ENCODE measurements at places on chromosomes 12 and 14. TPM values are rescaled to one million over a fixed set of nuclear protein-coding genes. Genes with fewer than 3 reads are reported as not detected.

Gene KRT81
- total RNA-seq: not detected

Gene CIT
- total RNA-seq: 34.6 TPM

Gene ATP2B1
- 39.0 TPM for total RNA-seq

Gene KRT77
- not detected for total RNA-seq

Gene FAM90A1
- total RNA-seq: 0.17 TPM

Gene LALBA
- not detected for total RNA-seq

Gene INSM2
- not detected for total RNA-seq

Gene TAS2R20
- total RNA-seq: under 0.01 TPM

Gene KRT2
- not detected for total RNA-seq

Gene AKAP3
- total RNA-seq: 0.67 TPM

Gene GLI1
- total RNA-seq: 1.5 TPM

Gene STAC3
- 0.50 TPM for total RNA-seq

Gene MYF5
- total RNA-seq: not detected

Gene PLEKHD1
- total RNA-seq: not detected

Gene CIROP
- 0.45 TPM for total RNA-seq

Gene SERPINA12
- total RNA-seq: not detected

Gene CCT2
- 220 TPM for total RNA-seq

Gene TPH2
- not detected for total RNA-seq

Gene GPR84
- total RNA-seq: not detected

Gene ZNF891
- total RNA-seq: 0.30 TPM

Gene VAMP1
- 4.5 TPM for total RNA-seq

Gene TPPP2
- not detected for total RNA-seq

Gene CCDC177
- total RNA-seq: not detected

Gene CLEC14A
- total RNA-seq: 6.2 TPM

Gene FAM181A
- total RNA-seq: not detected

Gene ZC2HC1C
- 1.3 TPM for total RNA-seq

Gene MEG3
- 82.7 TPM for total RNA-seq

Gene SDR9C7
- total RNA-seq: not detected

Gene GDF11
- 14.3 TPM for total RNA-seq

Gene KCNC2
- total RNA-seq: not detected

Gene ERP29
- 68.7 TPM for total RNA-seq

Gene SCN8A
- total RNA-seq: 0.74 TPM

Gene PNMA1
- total RNA-seq: 17.5 TPM

Gene CCDC198
- total RNA-seq: not detected

Gene ART4
- not detected for total RNA-seq

Gene LRCOL1
- total RNA-seq: not detected

Gene HOXC9
- 0.15 TPM for total RNA-seq

Gene ASPG
- not detected for total RNA-seq

Gene TMEM132C
- total RNA-seq: not detected

Gene ARHGEF40
- 31.1 TPM for total RNA-seq

Gene GPRC5A
- 6.1 TPM for total RNA-seq

Gene CHURC1
- 37.0 TPM for total RNA-seq

Gene EAPP
- 33.3 TPM for total RNA-seq

Gene CD4
- 5.2 TPM for total RNA-seq

Gene SLC25A21
- total RNA-seq: 0.59 TPM

Gene RHEBL1
- total RNA-seq: 1.0 TPM

Gene KLRF1
- total RNA-seq: not detected

Gene STON2
- total RNA-seq: 0.50 TPM

Gene AMDHD1
- not detected for total RNA-seq

Gene TAS2R7
- not detected for total RNA-seq

Gene PRICKLE1
- total RNA-seq: 2.9 TPM

Gene SLC5A8
- not detected for total RNA-seq

Gene MMP17
- total RNA-seq: 10.3 TPM

Gene B4GALNT3
- under 0.01 TPM for total RNA-seq

All from bronchus fibroblast of lung (primary cell).